ENCODE measurements at places on chromosomes 3 and 15. TPM values are rescaled to one million over a fixed set of nuclear protein-coding genes. Genes with fewer than 3 reads are reported as not detected.

The GOLGA6L4 gene
- 0.15 TPM for total RNA-seq

The TMC3 gene
- not detected for total RNA-seq

The USP13 gene
- 22.1 TPM for total RNA-seq

The C3orf85 gene
- total RNA-seq, result not detected

The COL6A5 gene
- total RNA-seq, result not detected

The CP gene
- not detected for total RNA-seq

The P2RY12 gene
- total RNA-seq, result not detected

The AMIGO3 gene
- 3.8 TPM for total RNA-seq

The RPL39L gene
- 236 TPM for total RNA-seq

The CHST13 gene
- total RNA-seq, result not detected

The NUDT16 gene
- total RNA-seq, result 3.1 TPM

The GLDN gene
- total RNA-seq, result not detected

The CSPG5 gene
- 0.04 TPM for total RNA-seq

The MYO5C gene
- total RNA-seq, result 0.58 TPM

The CADPS gene
- total RNA-seq, result 0.76 TPM

The TNIK gene
- total RNA-seq, result not detected

The STARD5 gene
- 0.87 TPM for total RNA-seq

The GRAMD1C gene
- 1.4 TPM for total RNA-seq

The LRCH3 gene
- total RNA-seq, result 164 TPM

The HTR3E gene
- total RNA-seq, result not detected

The AMT gene
- total RNA-seq, result 2.4 TPM

The CYP8B1 gene
- total RNA-seq, result not detected

The GOLGB1 gene
- total RNA-seq, result 32.5 TPM
